ENCODE measurements at places on chromosomes 11 and 22. TPM values are rescaled to one million over a fixed set of nuclear protein-coding genes. Genes with fewer than 3 reads are reported as not detected.

The SPDYC gene
- total RNA-seq: not detected

The HINFP gene
- total RNA-seq: 22.9 TPM

GRCh38 chr11:67367761-67368227 lies 5.6 kb downstream of the CLCF1 start:
- DNase-seq: no peak

The GAL3ST1 gene
- total RNA-seq: 12.2 TPM

GRCh38 chr11:73203322-73203721 lies 14.8 kb upstream of the P2RY2 start:
- no peak for DNase-seq

GRCh38 chr11:10309163-10310093 lies 4.6 kb downstream of the ADM start:
- peak; percentile 43 for DNase-seq
